ENCODE measurements at places on chromosomes 2 and 18. TPM values are rescaled to one million over a fixed set of nuclear protein-coding genes. Genes with fewer than 3 reads are reported as not detected.

Gene ANKRD30BL
- 1.4 TPM for total RNA-seq

Gene NLRC4
- total RNA-seq, result 2.3 TPM

Gene DTNA
- 14.1 TPM for total RNA-seq

Gene ANKAR
- total RNA-seq, result 15.9 TPM

Gene FABP1
- not detected for total RNA-seq

Gene SOX11
- 6.6 TPM for total RNA-seq

Gene SLC4A5
- 2.1 TPM for total RNA-seq

Gene ASXL3
- 6.1 TPM for total RNA-seq

Gene MC4R
- total RNA-seq, result not detected

Gene IL1RL2
- total RNA-seq, result 6.3 TPM

Gene RAB10
- 61.7 TPM for total RNA-seq

Gene VRK2
- 15.2 TPM for total RNA-seq

Gene GPAT2
- 1.2 TPM for total RNA-seq

Gene PLCD4
- total RNA-seq, result 2.8 TPM

Gene NEDD4L
- total RNA-seq, result 40.1 TPM

Gene CSRNP3
- 5.5 TPM for total RNA-seq

Gene RSAD2
- 5.1 TPM for total RNA-seq

Gene SEPTIN2
- total RNA-seq, result 354 TPM

Gene SIGLEC15
- total RNA-seq, result not detected

Gene GALNT14
- total RNA-seq, result 2.0 TPM

Gene GALNT13
- 2.5 TPM for total RNA-seq

Gene MTCL1
- 10.7 TPM for total RNA-seq

Gene CASP10
- 11.7 TPM for total RNA-seq

Gene LRP2
- 0.10 TPM for total RNA-seq

Data from skin of body (tissue), 3 donors.